ENCODE measurements at places on chromosomes 2 and 18.

- no peak for DNase-seq
Observed at GRCh38 chr18:22848615-22849014, 84.5 kb upstream of the RBBP8 start.

DNA sequence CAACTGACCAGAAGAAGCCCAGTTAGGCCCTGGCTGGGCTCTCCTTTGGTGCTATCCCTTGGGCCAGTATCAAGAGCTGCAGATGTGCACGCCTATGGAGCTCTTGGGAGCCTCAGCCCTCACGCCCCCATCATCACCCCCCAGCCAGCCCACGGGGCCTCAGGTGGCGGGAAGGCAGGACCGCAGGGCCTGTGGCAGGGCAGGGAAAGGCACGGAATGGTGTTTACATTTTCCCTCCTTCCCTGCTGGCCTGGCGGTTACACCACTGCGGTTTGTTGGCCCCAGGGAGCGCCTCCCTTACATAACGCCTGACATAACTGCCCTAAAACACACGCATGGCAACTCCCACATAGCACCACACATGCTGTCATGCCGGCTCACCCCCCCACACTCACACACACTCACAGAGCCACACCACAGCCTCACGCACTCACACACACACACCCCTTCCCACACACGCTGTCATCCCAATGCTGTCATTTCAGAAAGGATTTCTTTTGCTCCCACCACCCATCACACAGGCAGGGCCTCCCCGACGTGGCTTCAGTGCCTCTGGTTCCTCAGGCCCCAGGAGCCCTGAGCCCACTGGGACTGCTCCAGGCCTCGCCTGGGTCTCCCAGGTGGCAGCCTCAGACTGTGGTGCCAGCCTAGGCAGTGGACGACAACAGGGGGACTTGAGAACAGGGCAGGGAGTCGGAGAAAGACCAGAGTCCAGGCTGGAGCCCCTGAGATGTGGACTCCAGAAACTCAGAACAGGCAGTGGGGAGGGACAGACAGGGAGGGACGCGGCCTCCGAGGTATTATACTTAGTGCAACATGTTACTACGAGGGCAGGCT lies 15.7 kb downstream of the ZFP36L2 start:
- no peak for DNase-seq

DNA sequence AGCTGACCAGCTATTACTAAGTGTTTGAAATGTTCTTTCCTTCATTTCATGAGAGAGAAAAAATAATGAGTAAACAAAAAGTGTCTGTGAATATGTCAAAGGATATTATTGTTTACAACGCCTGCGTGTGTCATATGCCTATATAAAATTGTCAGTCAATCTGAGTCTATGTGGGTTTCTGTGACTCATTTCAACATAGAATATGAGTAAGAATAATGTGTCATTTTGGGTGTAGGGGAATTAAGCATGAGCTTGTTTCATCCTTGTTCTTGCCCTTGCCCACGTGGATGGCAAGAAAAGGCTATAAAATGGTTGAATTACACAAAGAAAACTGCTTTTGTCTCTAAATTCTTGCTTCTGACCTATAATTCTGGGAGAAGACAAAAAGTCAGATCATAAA lies 466.0 kb downstream of the PTH2R start:
- no peak for DNase-seq

DNA sequence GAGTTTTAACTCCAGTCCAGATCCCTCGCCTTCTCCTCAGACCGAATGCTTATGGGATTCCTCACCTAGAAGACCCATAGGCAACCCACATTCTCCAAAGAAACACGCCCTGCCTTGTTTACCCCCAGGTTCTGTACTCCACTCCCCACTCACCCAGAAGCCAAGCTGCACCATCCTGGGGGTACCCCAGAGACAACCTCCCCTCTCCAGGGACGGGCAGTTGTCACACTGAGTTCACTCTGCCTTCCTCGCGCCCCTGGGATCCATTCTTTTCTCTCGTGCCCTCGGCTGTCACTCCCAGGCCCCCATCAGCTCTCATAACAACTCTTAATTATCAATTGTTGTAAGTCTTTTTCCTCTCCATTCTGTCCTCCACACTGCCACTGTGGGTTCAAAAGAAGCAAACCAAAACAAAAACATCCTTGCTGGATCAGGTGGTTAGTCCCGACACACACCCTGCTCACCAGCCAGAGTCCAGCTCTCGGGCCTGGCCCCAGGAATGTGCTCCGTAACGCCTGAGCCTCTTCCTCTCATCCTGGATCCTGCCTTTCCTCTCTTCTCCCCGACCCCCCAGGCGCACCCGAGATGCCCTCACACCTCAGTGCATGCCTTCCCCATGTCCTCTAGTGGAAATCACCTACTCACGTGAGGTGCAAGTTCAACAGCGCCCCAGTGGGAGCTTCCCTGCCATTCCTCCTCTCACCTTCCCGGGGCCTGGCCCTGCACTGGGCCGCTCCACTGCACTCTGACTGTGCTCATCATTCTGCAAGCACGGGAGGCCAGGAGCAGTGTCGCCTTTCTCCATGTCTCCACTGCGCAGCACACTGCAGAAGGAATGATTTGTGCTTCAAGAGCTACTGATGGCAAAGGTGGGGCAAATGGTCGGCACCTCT lies 20.7 kb downstream of the COX7A2L start:
- DNase-seq = no peak

DNA sequence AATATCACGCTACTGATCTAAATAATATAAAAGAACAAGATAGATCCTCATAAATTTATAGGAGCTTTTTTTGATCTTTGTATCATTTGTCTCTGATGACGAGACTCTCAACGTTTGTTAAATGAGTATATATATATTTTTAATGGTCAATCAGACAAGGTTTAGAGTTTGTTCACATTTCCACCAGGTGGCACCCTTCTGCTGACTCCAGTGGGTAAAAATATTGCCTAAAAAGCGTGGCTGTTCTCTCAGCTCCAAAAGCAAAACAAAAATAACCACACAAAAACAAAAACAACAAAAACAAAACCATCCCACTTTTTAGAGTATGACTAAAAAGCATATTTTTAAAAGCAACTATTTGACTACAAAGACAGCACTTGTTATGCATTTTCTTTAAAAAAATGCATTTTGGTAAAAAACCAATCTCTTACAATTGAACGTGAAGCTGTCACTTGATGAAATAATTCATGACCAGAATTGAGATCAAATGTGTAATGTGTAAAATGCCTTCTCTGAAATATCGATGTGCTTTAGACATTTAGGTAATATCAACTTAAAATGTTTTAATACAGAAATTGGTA lies 723.2 kb downstream of the DPP10 start:
- DNase-seq = no peak

GRCh38 chr18:24910221-24910620 lies 441.7 kb downstream of the ZNF521 start:
- no peak for DNase-seq

DNA sequence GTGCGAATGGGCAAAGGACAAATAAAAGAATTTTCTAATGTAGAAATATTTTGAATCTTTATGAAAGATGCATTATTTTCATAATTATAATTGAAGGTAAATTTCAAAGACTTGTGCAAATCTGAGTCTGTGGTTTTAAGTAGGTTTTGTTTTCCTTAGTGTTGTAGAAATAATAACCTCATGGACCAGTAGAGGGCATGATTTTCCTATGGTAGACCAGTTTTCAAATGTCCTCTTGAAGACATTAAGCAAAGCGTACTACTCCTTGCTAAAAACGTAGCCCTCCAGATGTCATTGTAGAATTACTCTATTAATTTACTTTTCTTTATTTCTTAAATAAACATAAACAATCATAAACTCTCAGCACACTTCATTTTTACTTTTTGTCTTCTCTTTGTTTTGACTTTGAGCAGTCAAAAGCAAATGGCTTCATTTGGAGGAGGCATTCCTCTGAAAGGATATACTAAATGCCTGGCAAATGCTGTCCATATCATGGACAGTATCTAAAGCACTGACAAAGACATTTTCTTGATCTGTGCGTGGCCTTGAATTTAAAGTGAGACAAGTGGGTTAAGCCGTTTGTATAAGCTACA lies 85.8 kb upstream of the FAM237A start:
- DNase-seq = no peak

- DNase-seq = no peak
Observed at GRCh38 chr2:231348173-231348572, 47.3 kb upstream of the B3GNT7 start.

GRCh38 chr2:95012881-95013550 lies 12.5 kb upstream of the MAL start:
- DNase-seq = no peak

DNA sequence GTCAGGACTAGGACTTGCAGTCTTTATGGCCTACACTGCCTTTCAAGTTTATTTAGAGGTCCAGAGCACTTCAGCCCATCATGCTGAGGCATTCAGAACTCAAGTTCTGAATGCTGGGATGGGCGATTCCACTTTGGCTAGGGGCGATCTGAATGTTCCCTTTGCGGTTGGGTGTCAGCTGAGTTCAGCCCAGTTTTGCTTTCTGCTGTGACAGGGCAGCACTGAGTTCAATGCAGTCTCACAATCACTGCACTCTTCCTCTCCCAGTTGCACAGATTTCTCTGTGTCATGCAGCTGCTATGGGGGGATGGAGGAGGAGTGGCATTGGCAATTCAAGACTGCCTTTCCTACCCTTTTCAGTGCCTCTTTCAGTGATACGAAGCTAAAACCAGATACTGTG lies 1232.0 kb upstream of the FAM98A start:
- DNase-seq = no peak

GRCh38 chr18:24400587-24400986 lies 3.0 kb upstream of the OSBPL1A start:
- DNase-seq = no peak

GRCh38 chr2:52402128-52402527 lies 1365.5 kb upstream of the CHAC2 start:
- DNase-seq = no peak

GRCh38 chr2:188974164-188974563 lies at the start of gene COL3A1:
COL3A1 (plus strand) TSS chr2:188974373; CDS start chr2:188974490, 117 bp downstream.
- DNase-seq = no peak

DNA sequence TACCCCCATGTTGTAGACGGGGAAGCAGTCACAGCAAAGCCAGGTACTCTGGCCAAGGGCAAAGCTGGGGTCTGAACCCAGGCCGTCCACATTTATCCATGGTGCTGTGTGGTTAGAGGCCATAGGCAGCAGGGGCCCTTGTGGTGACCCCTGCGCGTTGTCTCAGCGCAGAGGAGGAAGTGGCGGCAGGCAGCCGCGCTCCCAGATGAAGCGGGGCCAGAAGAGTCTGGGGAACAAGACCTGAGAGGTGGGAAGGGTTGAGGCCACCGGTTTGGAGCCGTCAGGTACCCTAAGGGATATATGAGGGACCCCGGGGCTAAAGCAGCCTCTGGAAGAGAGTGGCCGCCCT lies 770 bp downstream of the ZNF396 start:
- peak; percentile 8 for DNase-seq

- no peak for DNase-seq
Observed at GRCh38 chr2:155975734-155976133, 356.8 kb downstream of the NR4A2 start.

DNA sequence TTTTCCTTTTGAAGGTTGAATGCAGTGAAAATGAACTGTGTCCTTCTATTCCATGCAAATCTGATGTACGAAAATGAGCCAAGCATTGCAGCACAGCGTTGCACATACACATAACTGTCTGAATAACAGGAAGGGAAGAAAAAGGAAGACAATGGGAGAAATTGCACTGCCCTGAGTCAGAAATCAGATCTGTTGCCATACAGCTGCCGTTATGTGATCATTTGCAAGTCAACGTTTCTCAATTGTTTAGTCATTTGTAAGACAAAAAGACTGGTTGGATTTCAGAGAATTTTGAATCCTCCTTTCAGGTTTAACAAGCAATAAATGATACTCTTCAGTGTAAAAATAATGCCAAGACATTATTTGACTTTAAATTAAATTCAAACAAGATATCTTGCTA lies 284.1 kb downstream of the DSEL start:
- DNase-seq = no peak

DNA sequence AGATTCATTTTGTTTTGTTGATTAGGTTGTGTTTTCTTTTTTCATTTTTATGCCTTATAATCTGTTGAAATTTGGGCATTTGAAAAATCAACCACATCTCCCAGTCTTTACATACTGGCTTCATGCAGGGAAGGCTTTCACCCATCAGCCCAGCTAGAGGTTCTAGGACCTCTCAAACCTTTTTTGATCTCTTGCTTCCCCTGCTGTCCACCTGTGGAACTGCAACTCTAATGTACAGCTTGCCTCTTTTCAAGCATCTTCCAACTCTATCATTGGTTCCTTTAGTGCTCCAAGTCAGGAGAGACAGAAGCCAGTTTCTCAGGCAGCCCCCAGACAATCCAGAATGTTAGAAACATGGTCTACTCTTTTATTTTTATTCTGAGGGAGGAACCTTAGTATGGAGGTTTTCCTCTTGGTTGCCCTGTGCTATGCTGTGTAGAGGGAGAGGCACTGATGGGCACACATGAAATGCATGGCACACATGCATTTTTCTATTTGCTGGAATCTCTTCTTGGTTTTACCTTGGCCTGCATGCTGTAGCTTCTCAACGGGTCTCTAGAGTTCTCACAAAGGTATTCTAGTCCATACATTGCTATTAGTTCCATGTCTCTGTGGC lies 107.2 kb upstream of the L3MBTL4 start:
- peak; percentile 25 for DNase-seq

DNA sequence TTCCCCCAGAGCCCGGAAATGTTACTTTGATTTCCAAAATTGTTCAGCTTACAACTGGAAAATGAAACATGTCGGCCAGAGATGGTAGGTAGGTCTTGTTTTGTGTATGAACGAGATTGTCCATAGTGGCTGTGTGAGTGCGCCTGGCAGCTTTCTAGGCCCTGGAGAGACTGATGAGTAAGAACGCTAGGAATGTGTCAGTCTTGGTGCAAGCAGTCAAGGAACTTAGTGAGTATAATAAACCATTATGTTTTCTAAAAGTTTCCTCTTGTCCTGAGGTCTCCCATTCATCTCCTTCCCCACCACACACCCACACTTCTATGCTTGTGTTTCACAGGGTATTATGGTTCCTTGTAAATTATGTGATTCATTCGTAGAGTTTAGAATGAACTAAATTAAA lies 234.2 kb downstream of the CDH2 start:
- no peak for DNase-seq

DNA sequence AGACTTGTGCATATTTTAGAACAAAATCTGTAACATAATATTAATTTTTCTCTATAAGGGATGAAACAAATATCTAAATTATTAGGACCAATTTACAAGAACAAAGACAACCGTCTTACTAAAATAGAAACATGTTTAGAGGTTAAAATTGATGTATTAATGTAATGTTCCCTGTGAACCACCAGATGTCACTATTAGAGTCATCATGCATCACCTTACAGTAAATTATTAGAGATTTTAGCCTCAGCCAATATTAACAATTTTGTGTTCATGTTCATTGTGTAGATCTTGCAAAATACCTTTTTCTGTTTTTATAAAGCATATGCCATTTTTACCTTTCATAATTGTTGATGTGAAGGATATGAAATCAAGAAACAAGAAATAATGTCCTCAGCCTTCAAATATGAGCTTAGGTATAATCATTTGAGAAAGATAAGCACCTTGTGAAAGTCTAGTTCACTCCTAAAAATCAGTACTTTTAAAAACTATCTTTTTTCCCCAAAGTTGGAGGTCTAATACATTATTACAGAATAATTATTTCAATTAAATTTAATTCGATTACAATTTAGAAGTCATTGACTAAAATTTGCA lies 344.3 kb upstream of the KCNH7 start:
- no peak for DNase-seq
